GM12892 (cell line): ENCODE measurements at places on chromosomes 2 and 18.

- peak; percentile 83 for DNase-seq
These were observed 21.0 kb upstream of the PTMA start for GRCh38 chr2:231687133-231687852.

- no peak for DNase-seq
These were observed 258.2 kb upstream of the THUMPD2 start for GRCh38 chr2:40037303-40037702.

GRCh38 chr2:46198164-46198883 lies 98.9 kb upstream of the EPAS1 start:
- no peak for DNase-seq

GRCh38 chr2:9758741-9759140 lies 84.5 kb upstream of the TAF1B start:
- DNase-seq = no peak
